Transverse colon (tissue), 4 donors: ENCODE measurements at places on chromosomes 7 and 10. TPM values are rescaled to one million over a fixed set of nuclear protein-coding genes. Genes with fewer than 3 reads are reported as not detected.

The TFR2 gene
- 0.68 TPM for total RNA-seq

The ZKSCAN5 gene
- 4.8 TPM for total RNA-seq

The SFRP4 gene
- total RNA-seq = 0.64 TPM

The OGDHL gene
- total RNA-seq = 4.2 TPM

The CC2D2B gene
- total RNA-seq = not detected

The FBXO24 gene
- not detected for total RNA-seq

The HOXA11 gene
- 21.3 TPM for total RNA-seq

The PVRIG gene
- 4.3 TPM for total RNA-seq

The C7orf25 gene
- total RNA-seq = 7.0 TPM

The LAMB4 gene
- not detected for total RNA-seq
